H1 (cell line): ENCODE measurements at places on chromosomes 2 and 18.
A peak's percentile ranks its signal among the peaks of the same experiment; 100 is the strongest.

DNA sequence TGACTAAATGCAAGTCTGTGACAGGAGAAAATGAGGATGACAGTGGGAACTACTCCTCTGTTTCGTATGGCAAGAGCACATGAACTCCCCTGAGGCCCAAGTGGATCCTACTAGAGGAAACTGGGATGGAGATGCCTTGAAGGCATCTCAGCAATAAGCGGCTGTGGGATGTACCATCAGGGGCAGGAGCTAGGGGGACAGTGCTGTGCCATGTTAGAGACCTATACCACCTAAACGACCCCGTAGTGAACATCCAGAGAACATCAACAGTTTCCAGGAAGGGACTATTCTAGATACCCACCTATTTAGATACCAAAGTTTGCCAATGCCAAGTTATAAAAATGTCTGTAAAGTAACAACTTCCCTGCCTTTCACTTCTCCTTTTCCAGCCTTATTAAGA, 860.8 kb upstream of the ACVR2A start:
- DNase-seq = no peak
- H3K4me3 ChIP-seq = no peak overlapping the region
- no peak overlapping the region for H3K27ac ChIP-seq
- H3K4me1 ChIP-seq = peaks cover under 1% of the 10 kb centered on the region; the same call in 1 of the 2 replicates
- no peaks in the 10 kb centered on the region for H3K36me3 ChIP-seq

DNA sequence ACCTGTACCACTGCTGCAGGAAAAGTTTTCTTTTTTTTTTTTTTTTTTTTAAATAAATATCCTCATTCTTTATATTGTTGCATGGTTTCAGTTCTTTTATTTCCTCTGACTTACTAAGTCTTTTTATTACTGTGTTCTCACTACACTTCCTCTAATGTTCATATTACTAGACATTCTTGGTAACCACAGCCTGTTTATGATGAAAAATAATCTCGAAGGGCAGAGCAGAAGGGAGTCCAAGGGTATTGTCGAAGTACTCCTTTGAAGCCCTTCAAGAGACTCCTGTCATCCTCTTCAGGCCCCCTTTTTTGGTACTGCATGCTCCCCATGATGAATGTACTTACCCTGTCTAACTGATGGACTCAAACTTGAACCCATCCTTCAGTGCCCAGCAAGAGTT, 61.2 kb downstream of the RND3 start:
- DNase-seq = no peak
- no peak overlapping the region for H3K4me3 ChIP-seq
- peaks cover 7% of the 10 kb centered on the region for H3K4me1 ChIP-seq

- no peaks in the 10 kb centered on the region for H3K27me3 ChIP-seq
- DNase-seq = peak; percentile 53
- H3K4me3 ChIP-seq = no peak overlapping the region
- no peaks in the 10 kb centered on the region for H3K36me3 ChIP-seq
- H3K4me1 ChIP-seq = peaks cover 10% of the 10 kb centered on the region
Observed at GRCh38 chr18:79914614-79915160, 36.8 kb downstream of the SLC66A2 start.

GRCh38 chr2:238497610-238498005, 70.9 kb downstream of the ASB1 start:
- H3K4me1 ChIP-seq = no peaks in the 10 kb centered on the region
- no peak overlapping the region for H3K27ac ChIP-seq
- DNase-seq = peak; percentile 23
- no peaks in the 10 kb centered on the region for H3K27me3 ChIP-seq

DNA sequence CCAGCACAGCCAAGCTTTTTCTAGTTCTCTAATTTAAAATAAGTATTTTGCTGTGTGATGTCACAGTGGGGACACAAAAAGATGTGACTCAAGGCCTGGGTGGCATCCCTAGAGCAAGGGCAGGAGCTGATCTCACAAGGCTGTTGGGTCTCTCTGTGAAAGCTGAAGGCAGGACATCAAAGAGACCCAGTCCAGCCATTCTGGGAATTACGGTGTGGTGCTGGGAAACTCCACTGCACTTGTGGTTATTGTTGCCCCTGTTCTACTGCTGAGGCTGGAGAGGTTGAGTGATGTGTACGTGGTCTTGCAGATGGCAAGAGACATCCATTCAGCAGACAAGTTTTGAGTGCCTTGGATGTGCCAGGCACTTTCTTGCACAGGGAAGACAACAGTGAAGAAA, 352.9 kb downstream of the CYRIA start:
- H3K27me3 ChIP-seq = no peaks in the 10 kb centered on the region
- no peaks in the 10 kb centered on the region for H3K36me3 ChIP-seq
- no peak overlapping the region for H3K27ac ChIP-seq
- no peak overlapping the region for H3K4me3 ChIP-seq

DNA sequence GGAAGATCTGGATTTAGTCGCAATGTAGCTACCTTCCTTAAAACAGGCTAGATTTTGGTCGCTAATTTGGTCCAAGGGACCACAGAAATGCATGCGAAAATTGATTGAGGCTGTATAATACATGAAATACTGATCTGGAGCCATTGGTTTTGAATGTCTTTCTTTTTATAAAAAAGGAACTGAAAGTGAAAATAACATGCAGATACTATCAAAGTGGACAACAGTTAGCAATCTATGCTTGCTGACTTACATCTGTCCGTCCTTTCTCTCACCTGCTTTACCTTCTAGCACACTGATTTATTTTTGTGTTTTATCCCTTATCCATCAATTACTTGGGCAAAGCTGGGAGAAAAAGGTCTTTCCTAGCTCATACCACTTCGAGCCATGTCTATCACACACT, 1459.8 kb upstream of the ACVR2A start:
- H3K4me1 ChIP-seq = no peaks in the 10 kb centered on the region
- H3K4me3 ChIP-seq = no peak overlapping the region
- DNase-seq = no peak
- no peak overlapping the region for H3K27ac ChIP-seq
- no peaks in the 10 kb centered on the region for H3K36me3 ChIP-seq

DNA sequence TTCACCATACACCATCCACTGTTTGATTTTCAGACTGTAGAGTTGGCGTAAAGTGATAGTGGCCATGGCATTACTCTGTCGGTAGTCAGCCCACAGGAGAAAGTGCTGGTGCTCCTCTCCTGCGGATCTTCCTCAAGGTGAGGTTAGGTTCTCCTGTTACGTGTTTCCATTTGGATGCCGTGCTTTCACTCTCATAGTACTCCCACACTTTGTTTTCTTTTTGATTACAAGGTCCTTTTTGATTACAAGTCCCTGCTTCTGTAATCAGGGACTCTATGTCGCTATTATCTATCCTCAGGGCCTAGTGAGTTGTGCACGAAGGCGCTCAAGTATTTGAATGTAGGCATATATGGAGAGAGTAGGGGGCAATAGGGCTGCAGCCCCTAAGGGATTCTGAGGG, 4.3 kb downstream of the TAF4B start:
- H3K4me3 ChIP-seq = no peak overlapping the region
- H3K4me1 ChIP-seq = peaks cover 21% of the 10 kb centered on the region
- no peak for DNase-seq
- no peaks in the 10 kb centered on the region for H3K36me3 ChIP-seq
- no peaks in the 10 kb centered on the region for H3K27me3 ChIP-seq

DNA sequence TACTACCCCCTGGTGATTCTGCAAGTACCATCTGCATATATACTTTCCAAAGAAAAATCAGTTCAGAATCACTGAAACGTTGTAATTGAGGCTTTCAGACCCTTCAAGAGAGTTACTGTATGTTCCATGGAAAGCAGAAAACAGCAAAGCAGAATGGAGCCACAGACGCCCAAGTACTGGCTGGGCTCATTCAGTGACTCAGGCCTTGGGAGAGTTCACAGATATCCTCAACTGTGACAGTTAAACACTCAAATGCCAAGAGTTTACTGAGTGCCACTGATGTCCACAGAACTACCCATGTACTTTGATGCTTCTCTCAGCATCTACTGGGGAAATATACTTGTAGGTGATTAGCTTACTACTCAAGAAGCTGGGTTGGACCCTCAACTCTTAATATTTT, 303.4 kb downstream of the TCF4 start:
- no peak for DNase-seq
- H3K36me3 ChIP-seq = no peaks in the 10 kb centered on the region
- no peak overlapping the region for H3K27ac ChIP-seq
- H3K4me1 ChIP-seq = peaks cover 4% of the 10 kb centered on the region
